ENCODE measurements at places on chromosomes 11 and 22.

DNA sequence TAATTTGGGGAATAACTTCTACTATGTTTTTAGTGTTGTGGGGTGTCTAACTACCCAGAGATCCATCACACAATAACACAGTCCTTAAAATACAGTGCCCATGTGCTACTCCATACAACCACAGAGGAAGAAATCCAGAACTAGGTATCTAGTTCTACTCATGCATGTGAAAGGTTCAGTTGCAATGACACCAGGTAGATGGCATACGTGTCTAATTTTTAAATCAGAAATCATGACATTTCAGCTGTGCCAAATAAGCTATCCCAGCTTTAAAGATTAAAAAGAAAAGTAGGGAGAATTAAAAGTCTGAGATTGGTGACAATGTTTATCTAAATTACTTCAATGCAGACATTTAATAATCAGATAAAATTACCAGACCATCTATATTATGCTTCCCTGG is 122.2 kb downstream of the CD44 start:
- DNase-seq, result no peak

DNA sequence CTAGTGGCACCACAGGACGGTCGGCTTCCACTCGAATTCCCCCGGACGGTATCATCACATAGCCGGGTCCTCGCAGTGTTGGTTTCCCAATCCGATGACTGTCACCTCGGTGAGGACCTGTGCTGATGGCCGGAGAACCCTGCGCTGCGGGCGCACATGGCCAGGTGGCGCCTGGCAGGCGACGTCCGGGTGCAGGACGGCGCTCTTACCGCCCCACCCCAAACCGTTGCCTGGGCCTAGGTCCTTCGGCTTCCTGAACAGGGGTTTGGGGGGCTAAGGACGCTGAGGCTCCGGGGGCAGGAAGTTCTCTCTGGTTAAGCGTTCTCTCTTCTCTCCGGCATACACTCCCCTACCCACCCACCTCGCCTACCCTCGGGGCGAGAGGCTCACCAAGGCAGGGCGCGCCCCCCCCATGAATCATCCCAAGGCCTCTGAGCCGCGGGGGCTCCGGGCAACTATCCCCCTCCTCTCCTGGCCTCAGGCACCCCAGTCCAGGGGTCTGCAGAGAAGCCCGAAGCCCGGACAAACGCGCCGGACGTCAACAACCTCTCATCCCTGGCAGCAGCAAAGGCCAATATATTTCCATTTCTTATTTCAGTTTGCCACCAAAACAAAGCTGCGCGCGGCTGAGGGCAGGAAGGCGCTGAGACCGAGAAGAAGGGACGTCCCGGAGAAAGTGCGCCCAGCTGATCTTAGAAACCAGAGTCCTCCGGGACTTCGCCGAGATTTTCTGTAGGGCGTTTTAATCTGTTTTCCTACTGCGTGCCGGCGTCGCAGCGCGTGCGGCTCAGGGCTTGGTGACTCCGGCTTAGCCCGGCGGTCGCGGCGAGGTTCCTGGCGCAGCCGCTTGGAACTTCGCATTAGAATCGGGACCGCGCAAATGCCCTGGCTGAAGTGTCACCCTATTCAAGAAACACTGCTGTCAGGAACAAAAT is 5.6 kb downstream of the ALX4 start:
- DNase-seq, result no peak

DNA sequence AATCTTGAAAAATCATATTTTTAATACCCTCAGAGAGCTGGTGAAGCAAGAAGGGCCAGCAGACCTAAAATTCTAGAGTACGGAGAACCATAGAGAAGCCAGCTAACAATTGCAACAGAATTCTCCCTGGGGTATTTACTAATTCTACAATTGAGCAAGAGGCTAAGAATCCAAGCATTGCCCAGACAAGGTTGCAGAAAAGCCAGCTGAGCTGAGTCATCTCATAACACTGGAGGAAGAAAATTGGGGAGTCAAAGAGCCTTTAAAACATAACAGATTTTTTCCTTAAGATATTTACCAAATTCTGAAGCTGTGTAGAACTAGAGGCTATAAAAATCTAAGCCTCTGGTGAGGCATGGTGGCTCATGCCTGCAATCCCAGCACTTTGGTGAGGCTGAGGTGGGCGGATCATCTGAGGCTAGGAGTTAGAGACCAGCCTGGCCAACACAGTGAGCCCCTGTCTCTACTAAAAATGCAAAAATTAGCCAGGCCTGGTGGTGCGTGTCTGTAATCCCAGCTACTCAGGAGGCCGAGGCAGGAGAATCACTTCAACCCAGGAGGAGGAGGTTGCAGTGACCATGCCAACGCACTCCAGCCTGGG is 13.6 kb upstream of the TMEM216 start:
- no peak for DNase-seq

- no peak for DNase-seq
Measured at GRCh38 chr11:86798988-86799387, 1.4 kb upstream of the PRSS23 start.

Measured in activated CD8-positive, alpha-beta memory T cell treated with anti-CD3 and anti-CD28 coated beads for 4 hours (primary cell).